ENCODE measurements at places on chromosomes 11 and 22. TPM values are rescaled to one million over a fixed set of nuclear protein-coding genes. Genes with fewer than 3 reads are reported as not detected.

DNA sequence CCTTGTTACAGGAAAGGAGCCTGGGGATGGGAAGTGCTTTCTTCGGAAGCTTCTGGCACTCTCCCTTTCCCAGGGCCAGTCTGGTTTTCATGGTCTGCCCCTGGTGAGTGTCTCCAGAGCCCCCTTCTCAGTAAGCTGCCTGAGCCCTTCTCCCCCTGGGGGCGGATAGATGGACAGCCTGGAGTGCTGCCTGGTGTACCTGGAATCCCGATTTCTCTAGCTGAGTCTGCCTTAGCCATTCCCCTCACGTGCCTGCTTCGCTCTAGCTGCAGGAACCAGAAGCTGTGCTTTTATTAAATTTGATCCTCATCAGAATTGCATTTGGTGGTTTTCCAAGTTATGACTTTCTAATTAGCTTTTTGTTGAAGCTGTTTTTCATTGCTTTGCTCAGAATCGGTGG lies 152.9 kb upstream of the NAV2 start:
- no peak overlapping the region for H3K27ac ChIP-seq
- no peak overlapping the region for H3K4me3 ChIP-seq

Gene COX8A
- total RNA-seq, result 427 TPM

DNA sequence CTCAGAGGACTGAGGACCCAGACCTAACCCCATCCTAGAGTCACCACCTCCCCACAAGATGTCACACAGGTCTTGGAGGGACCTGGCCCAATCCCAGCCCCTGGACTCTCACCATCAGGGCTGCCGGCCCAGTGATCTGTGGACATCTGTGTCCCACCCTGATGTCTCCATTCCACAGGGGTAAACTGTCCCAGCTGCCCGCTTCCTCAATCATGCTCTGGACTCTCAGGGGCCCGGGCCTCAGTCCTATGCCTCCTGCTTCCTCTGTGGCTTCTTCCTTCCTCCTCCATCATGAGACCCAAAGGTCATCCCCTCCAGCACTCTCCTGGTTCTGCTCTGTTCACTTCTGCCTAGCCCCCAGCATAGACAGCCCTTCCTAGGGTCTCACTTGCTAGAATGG lies 32.2 kb downstream of the ARAP1 start:
- no peaks in the 10 kb centered on the region for H3K36me3 ChIP-seq
- no peak overlapping the region for H3K27ac ChIP-seq
- no peak for DNase-seq
- no peak overlapping the region for H3K4me3 ChIP-seq

Gene KCNJ1
- total RNA-seq, result not detected

Gene GAB4
- total RNA-seq, result 1.5 TPM

DNA sequence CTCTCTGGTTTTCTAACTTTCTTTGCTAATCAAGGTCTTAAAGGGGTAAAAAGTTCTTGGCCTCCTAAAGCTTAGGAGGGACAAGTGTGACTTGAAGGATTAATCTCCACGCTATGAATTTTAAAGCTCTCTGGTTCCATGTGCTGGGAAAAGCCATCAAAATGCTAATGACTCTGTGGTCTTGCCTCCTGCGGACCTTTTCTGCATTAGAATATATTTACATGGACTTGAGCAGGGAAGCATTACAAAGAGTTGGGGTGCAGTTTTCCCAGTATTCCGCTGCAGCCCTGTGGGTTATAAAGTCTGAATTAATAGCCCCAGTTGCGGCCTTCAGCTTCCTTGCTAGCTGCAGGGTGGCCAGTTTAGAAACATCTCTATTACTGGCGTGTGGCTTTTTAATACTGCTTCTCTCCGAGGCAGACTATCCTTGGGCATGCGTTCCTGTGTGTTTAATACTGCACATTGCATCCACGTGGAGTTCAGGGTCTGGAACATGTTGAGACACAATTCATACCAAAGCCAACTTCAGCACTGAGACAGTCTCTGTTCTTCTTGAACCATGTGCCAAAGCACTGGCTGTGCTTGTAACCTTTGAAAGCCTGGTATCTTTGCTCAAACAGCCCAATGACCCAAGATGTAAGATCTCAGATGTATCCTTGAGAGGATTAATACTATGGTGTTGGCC lies 27.3 kb downstream of the TSPAN18 start:
- peak; percentile 72 for DNase-seq
- H3K4me3 ChIP-seq, result peak overlapping the region; percentile 36
- H3K27me3 ChIP-seq, result peaks cover 59% of the 10 kb centered on the region

DNA sequence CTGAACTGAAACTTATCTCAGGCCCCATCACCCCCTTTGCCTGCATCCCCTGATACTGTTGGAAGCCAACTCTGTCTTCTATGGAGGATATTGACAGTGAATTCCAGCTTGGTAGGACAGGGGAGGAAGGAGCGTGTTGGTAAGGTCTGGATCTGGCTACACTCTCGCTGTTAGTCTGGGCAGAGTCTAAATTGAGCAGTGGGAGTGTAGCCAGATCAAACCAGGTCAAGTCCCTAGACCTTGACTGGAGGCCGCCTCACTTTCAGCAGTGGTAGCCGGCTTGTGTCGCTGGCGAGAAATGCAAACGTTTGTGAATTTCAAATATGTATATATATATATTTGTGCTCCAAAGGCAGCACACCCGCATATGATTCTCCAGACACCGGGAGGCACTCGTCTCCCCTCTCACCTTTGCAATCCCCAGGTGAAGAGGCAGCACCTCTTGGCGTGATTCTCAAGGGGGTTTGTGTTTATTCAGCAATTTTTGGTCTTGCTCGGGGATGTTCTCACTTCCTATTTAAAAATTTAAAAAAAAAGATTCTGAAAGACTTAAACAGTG lies 26.7 kb downstream of the DHCR7 start:
- no peak for DNase-seq
- H3K4me1 ChIP-seq, result no peaks in the 10 kb centered on the region
- no peaks in the 10 kb centered on the region for H3K36me3 ChIP-seq
- no peak overlapping the region for H3K27ac ChIP-seq

Gene OR8B12
- total RNA-seq, result not detected

DNA sequence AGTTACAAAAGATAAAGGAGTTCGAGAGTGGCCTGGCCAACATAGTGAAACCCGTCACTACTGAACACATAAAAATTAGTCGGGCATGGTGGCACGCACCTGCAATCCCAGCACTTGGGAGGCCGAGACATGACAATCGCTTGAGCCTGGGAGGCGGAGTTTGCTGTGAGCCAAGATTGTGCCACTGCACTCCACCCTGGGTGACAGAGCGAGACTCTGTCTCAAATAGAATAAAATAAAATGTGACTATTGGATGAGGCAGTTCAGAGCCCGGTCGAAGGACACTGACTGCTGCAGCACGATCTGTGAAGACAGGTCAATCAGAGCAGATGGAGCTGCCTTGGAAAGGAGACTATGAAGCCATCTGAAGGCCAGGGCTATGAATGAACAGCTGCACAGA lies 37.7 kb upstream of the ANO1 start:
- H3K27me3 ChIP-seq, result no peaks in the 10 kb centered on the region
- no peaks in the 10 kb centered on the region for H3K4me1 ChIP-seq
- no peak overlapping the region for H3K27ac ChIP-seq
- H3K36me3 ChIP-seq, result no peaks in the 10 kb centered on the region

DNA sequence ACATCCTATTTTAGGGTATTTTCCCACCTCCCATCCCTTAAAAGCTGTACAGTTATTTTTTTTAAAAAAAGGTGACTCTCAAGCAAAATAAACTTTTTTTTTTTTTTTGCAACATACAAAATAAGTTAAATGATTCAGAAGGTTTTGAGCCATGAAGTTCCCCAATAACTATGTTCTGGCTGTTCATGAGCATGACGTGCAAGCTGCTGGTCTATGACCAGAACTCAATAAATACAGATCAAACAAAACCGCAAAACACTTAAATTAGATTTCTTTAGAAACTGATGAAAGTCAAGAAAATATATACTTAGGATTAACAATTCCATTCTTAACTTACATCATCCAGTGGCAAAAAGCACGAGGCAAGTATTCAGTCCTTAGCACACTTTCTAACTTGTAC lies 24.1 kb upstream of the CLNS1A start:
- H3K36me3 ChIP-seq, result peaks cover 4% of the 10 kb centered on the region
- H3K27ac ChIP-seq, result no peak overlapping the region
- DNase-seq, result no peak

Gene MS4A14
- total RNA-seq, result not detected

DNA sequence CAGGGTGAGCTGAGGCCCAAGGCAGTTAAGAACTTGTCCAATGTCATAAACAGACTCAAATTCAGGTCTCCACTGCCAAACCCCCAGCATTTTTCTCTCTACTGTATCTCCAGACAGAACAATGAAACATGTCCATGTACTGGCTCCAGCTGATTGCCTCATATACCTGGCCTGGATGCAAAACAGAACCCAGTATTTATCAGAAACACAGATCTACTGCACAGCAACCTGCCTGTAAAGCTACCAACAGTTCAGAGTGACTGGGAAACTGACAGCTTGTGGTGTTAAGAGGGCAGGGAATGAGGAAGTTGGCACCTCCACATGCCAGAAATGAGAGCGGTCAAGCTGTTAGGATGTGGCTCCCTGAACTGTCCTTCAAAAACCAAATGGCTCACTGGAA lies 41.6 kb downstream of the C11orf71 start:
- no peaks in the 10 kb centered on the region for H3K27me3 ChIP-seq
- H3K36me3 ChIP-seq, result no peaks in the 10 kb centered on the region
- H3K27ac ChIP-seq, result no peak overlapping the region
- no peak overlapping the region for H3K4me3 ChIP-seq

GRCh38 chr11:86592047-86592591 lies 80.3 kb downstream of the ME3 start:
- no peak overlapping the region for H3K27ac ChIP-seq
- H3K36me3 ChIP-seq, result no peaks in the 10 kb centered on the region
- peaks cover 23% of the 10 kb centered on the region for H3K4me1 ChIP-seq
- no peak for DNase-seq

- peak; percentile 51 for DNase-seq
- no peak overlapping the region for H3K27ac ChIP-seq
- H3K36me3 ChIP-seq, result no peaks in the 10 kb centered on the region
- H3K4me1 ChIP-seq, result no peaks in the 10 kb centered on the region
- no peaks in the 10 kb centered on the region for H3K27me3 ChIP-seq
- no peak overlapping the region for H3K4me3 ChIP-seq
Observed at GRCh38 chr11:32200136-32200847, 109.4 kb downstream of the RCN1 start.

Gene RRM1
- 118 TPM for total RNA-seq

DNA sequence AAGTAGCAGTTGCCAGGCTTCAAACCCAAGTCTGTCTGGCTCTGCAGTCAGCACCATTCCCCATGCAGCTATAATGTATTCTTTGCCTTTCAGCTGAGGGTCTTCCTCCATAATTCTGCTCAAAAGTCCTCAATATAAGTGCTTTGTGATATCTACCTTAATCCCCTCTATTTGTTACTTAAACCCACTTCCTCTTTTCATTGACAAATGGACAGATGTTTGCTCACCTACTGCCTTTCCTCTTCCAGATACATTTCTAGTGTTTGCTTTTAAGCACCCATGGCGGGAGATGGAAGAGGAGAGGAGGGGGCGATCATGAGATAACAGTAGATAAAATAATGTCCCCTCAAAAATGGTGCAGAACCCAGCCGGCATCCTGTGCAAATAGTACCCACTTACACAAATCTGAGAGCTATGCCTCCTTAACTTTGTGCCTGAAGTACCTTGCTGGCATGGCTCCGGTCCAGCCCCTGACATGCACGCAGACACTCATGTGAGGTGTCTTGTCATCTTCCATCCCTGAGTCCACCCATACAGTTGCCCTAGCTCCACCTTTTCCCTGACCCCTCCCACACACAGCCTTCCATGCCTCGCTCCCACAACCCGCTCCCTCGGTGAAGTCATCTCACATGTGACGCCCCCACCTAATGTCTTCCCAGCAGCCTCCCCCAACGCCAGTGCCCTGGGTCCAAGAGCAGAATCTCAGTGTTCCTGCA lies 109.6 kb downstream of the TRIM29 start:
- no peak for DNase-seq
- H3K36me3 ChIP-seq, result no peaks in the 10 kb centered on the region
- H3K4me1 ChIP-seq, result peaks cover 3% of the 10 kb centered on the region
- H3K4me3 ChIP-seq, result no peak overlapping the region
- no peak overlapping the region for H3K27ac ChIP-seq

- H3K27me3 ChIP-seq, result no peaks in the 10 kb centered on the region
- no peak for DNase-seq
- H3K4me3 ChIP-seq, result no peak overlapping the region
Observed at GRCh38 chr11:111452146-111452545, 60.0 kb downstream of the BTG4 start.

DNA sequence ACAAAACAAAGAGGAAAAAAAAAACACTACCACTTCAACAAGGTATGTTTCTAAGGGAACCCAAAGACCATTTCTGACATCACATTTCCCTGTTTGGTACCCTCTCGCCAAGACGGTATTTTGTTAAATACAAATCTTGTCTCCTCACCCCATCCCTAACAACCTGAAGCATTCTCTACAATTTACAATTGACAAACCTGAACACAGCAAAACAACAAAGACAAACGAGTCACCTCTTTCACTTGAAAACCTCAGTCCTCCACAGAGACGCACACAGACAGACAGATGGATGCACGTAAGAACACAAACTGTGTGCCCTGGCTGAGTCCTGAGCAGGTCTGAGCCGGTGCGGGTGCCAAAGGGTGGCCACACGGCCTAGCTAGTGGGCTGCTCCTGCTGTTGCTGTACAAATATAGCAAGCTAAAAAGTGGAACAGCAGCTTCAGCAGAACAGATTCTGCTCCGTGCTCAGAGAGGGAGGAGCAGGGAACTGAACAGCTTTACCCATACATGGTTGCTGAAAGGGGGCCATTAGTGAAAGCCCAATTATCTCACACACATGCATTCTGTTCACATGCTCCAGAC lies 28.5 kb downstream of the CELF1 start:
- DNase-seq, result no peak
- H3K4me1 ChIP-seq, result peaks cover 41% of the 10 kb centered on the region
- peak overlapping the region; percentile 8 for H3K4me3 ChIP-seq
- peak overlapping the region; percentile 52 for H3K27ac ChIP-seq
